Dorsolateral prefrontal cortex (tissue), 122 donors: ENCODE measurements at places on chromosomes 16 and 17.

DNA sequence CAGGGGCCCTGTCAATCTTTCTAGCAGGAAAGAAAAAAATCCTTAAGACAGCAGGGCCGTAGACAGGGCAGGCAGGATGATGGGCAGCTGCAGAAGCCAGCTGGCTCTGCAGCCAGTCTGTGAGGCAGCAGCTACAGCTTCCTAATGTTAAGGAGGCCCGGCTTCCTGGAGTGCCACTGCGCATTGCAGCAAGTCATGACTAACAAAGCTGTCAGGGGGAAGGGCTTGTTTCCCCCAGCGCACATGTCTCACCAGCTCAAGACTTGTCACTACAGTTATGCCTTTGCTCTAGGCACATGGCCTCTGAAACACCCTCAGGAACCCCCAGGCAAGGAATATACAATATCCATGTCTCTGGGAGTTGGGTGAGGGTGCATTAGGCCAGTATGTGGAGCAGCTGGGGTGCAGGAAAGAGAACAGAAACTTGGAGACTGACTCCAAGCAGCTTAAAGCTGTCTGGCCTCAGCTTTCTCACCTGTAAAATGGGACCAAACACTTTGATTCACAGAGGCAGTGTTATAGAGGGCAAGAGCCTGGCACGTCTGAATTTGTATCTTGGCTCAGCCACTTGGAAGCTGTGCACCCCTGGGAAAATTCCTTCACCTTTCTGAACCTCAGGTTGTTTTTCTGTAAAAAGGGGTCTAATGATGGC is 220.0 kb downstream of the HAPSTR1 start:
- peak; percentile 60 for DNase-seq

DNA sequence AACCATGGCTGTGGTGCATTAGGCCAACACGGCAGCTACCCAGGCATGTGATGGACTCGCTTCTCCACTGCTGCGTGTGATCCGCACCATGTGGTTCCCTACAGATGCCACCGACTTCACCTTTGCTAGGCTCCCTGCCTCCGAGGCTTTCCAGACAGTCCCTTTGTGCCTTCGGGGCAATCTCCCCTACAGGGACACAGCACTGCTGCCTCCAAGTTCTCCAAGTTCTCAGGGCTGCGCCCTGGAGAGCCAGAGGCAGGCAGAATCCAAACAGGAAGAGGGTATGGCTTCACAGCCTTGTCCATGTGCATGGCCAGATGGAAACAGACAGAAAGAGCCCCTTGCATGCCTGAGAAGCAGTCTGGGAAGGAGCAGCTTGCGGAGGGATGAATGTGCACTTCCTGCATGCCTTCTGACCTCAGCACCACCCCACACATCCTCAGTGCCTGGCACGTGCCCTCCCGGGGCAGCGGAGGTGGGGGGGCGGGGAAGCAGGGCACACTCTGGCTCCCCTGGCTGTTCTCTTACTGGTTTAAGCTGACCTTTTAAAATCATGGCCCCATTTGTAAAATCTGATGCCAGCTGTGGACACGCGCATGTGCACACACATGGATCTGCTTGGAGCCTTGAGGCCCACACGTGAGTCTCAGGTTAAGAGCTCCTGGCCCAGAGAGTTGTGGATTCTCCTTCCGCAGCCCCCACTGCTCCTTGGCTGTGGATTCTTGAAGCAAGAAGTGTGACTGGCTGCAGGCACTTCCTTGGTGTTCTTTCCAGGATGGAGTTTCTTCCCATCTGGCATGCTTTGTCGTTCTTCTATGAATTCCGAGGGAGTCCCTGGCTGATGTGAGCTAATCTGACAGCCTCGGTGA is 55.3 kb upstream of the MTSS2 start:
- DNase-seq = no peak

DNA sequence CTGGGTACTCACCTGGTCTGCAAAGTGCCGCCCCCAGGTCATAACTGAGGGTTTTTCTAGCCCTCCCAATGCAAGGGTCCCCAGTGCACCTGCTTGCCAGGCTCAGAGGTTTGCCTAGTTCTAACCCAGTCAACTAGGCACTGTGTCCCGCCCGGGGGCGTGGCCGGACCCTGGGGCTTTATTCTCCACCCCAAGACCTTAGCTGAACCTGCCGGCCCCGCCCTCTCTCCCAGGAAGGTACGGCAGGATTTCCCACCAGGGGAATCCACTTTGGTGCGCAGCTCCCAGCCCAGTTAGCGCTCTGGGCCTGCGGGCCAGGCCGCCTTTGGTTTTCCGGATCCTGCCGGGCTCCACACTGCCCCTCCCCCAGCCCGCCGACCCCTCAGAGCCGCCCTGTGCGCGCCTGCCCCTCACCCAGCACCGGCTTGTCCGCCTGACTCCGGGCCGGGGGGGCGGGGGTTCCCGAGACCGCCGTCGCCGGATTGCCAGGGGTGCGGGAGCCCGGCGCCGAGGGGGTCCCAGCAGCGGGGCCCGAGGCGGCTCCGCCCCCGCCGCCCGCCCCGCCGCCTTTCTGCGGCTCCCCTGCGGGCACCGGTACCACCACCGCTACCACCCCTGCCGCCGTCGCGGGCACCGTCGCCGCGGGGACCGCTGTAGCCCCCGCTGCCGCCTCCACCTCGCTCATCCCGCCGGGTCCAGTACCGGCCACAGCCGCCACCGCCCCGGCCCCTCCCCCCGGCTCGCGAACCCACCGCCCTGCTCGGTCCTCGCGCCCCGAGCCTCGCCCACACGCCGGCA is 424 bp downstream of the YBX2 start:
- DNase-seq = no peak

- no peak for DNase-seq
Observed at GRCh38 chr16:76118344-76118743, 158.9 kb upstream of the CNTNAP4 start.

GRCh38 chr16:75621170-75621477 is 2.0 kb downstream of the ADAT1 start:
- no peak for DNase-seq

DNA sequence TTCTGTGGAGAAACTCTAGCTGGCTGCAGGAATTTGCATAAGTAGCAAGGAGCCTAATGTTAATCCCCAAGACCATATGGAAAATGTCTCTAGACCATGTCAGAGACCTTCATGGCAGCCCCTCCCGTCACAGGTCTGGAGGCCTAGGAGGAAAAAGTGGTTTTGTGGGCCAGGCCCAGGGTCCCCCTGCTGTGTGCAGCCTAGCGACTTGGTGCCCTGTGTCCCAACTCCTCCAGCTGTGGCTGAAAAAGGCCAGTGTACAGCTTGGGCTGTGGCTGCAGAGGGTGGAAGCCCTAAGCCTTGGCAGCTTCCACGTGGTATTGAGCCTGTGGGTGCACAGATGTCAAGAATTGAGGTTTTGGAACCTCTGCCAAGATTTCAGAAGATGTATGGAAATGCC is 306.9 kb upstream of the CA10 start:
- no peak for DNase-seq
